ENCODE measurements at places on chromosomes 12 and 14.

GRCh38 chr12:40171501-40171900, 53.3 kb upstream of the LRRK2 start:
- DNase-seq: no peak
- H3K27me3 ChIP-seq: no peaks in the 10 kb centered on the region
- no peaks in the 10 kb centered on the region for H3K4me1 ChIP-seq
- H3K4me3 ChIP-seq: no peak overlapping the region
- H3K36me3 ChIP-seq: no peaks in the 10 kb centered on the region

- DNase-seq: no peak
- no peaks in the 10 kb centered on the region for H3K4me1 ChIP-seq
- no peak overlapping the region for H3K4me3 ChIP-seq
- H3K27ac ChIP-seq: no peak overlapping the region
- no peaks in the 10 kb centered on the region for H3K36me3 ChIP-seq
- H3K27me3 ChIP-seq: no peaks in the 10 kb centered on the region
Measured at GRCh38 chr12:52685406-52685890, 5.2 kb upstream of the KRT1 start.

- H3K27ac ChIP-seq: no peak overlapping the region
- H3K4me1 ChIP-seq: no peaks in the 10 kb centered on the region
- no peak for DNase-seq
- no peaks in the 10 kb centered on the region for H3K36me3 ChIP-seq
Measured at GRCh38 chr12:68462803-68463202, 130.6 kb upstream of the MDM1 start.

- H3K4me3 ChIP-seq: no peak overlapping the region
- peaks cover 6% of the 10 kb centered on the region for H3K36me3 ChIP-seq
- H3K4me1 ChIP-seq: peaks cover 27% of the 10 kb centered on the region
- H3K27me3 ChIP-seq: no peaks in the 10 kb centered on the region
- no peak for DNase-seq
Measured at GRCh38 chr14:93012951-93013719, 90.2 kb downstream of the CHGA start.

DNA sequence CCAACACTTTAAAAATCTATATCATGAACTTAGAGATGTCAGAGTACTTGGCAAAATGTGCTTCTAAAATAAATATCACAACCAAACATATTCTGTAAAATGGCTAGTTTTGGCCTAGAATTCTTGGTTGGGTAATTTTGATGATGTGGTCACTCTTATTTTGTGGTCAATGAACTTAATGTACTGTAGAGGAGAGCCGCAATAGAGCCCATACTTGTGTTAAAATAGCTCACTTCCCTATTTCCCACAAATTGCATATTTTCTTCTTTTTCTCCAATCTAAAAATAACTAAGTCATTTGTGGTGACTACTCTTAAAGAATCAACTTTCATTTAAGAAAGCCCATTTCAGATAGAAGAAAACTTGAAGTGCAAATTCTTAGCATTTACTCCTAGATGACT, 619.4 kb downstream of the CCER1 start:
- no peaks in the 10 kb centered on the region for H3K36me3 ChIP-seq
- no peak for DNase-seq
- no peaks in the 10 kb centered on the region for H3K4me1 ChIP-seq
- no peak overlapping the region for H3K27ac ChIP-seq
- H3K27me3 ChIP-seq: no peaks in the 10 kb centered on the region

DNA sequence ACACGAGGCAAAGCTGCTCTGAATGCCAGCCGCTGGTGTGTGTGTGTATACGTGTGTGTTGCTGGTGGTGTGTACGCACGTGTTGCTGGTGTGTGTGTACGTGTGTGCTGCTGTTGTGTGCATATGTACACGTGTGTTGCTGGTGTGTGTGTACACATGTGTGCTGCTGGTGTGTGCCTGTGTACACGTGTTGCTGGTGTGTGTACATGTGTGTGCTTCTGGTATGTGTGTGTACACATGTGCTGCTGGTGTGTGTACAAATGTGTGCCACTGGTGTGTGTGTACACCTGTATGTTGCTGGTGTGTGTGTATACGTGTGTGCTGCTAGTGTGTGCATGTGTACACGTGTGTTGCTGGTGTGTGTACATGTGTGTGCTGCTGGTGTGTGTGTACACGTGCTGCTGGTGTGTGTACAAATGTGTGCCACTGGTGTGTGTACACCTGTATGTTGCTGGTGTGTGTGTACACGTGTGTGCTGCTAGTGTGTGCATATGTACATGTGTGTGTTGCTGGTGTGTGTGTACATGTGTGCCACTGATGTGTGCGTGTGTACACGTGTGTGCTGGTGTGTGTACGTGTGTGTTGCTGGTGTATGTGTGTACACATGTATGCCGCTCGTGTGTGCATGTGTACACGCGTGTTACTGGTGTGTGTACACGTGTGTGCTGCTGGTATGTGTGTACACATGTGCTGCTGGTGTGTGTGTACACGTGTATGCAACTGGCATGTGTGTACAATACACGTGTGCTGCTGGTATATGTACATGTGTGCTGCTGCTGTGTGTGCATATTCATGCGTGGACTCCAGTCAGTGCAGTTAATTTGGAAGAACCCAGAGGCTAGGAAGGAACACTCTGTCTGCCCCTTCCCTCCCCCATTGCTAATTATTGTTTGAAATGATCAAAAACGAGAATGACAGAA, 47.2 kb downstream of the CACNA2D4 start:
- no peak overlapping the region for H3K4me3 ChIP-seq
- H3K27me3 ChIP-seq: no peaks in the 10 kb centered on the region
- H3K4me1 ChIP-seq: no peaks in the 10 kb centered on the region
- no peak overlapping the region for H3K27ac ChIP-seq

DNA sequence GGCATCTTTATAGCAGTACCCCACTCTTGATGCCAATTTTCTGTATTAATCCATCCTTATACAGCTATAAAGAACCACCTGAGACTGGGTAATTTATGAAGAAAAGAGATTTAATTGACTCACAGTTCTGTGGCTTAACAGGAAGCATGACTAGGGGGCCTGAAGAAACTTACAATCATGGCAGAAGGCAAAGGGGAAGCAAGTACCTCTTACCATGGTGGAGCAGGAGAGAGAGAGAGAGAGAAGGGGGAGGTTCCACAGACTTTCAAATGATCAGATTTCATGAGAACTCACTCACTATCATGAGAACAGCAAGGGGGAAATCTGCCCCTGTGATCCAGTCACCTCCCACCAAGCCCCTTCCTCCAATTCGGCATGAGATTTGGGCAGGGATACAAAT, 84.4 kb downstream of the SLC24A4 start:
- H3K4me1 ChIP-seq: peaks cover 17% of the 10 kb centered on the region
- DNase-seq: no peak
- H3K4me3 ChIP-seq: no peak overlapping the region
- no peaks in the 10 kb centered on the region for H3K36me3 ChIP-seq
- no peaks in the 10 kb centered on the region for H3K27me3 ChIP-seq
- H3K27ac ChIP-seq: no peak overlapping the region

DNA sequence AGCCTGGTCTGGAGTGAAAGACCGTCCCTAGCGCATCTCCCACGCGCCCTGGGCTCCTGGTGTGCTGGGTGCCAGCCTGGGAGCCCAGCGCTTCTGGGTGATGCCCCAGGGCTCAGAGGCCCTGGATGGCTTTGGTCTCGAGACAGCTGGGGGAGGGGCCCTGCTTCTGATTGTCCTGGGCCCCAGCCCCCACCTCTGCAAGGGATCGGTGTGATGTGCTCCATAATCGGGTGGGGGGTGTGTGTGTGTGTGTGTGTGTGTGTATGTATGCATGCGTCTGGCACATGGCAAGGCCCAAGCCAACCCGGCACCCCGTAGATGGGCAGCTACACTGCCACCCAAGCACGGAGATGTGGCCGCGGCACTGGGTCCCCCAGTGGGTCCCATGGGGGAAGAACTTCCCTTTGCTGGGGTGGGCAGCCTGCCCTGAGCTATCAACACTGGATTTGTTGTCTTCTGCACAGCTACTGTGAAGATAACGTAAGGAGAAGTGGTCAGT, 3.1 kb downstream of the ZBTB42 start:
- no peak overlapping the region for H3K4me3 ChIP-seq
- H3K27ac ChIP-seq: no peak overlapping the region
- H3K4me1 ChIP-seq: peaks cover 33% of the 10 kb centered on the region
- H3K27me3 ChIP-seq: no peaks in the 10 kb centered on the region
- H3K36me3 ChIP-seq: no peaks in the 10 kb centered on the region
- no peak for DNase-seq

- no peak overlapping the region for H3K27ac ChIP-seq
- H3K36me3 ChIP-seq: no peaks in the 10 kb centered on the region
- peak overlapping the region; percentile 96 for H3K4me3 ChIP-seq
- H3K27me3 ChIP-seq: no peaks in the 10 kb centered on the region
- no peak for DNase-seq
Measured at GRCh38 chr12:48184549-48184922, 1.1 kb downstream of the CCDC184 start.
